Right cardiac atrium (tissue), 5 donors: ENCODE measurements at places on chromosomes 12 and 14. TPM values are rescaled to one million over a fixed set of nuclear protein-coding genes. Genes with fewer than 3 reads are reported as not detected.

The TAMALIN gene
- total RNA-seq = 20.8 TPM

The SERPINA4 gene
- not detected for total RNA-seq

The LUM gene
- 261 TPM for total RNA-seq

The NPAS3 gene
- 4.0 TPM for total RNA-seq

The REM2 gene
- total RNA-seq = not detected

The NPFF gene
- not detected for total RNA-seq

The HRK gene
- total RNA-seq = not detected

The LACRT gene
- total RNA-seq = not detected

The SDR39U1 gene
- 98.3 TPM for total RNA-seq

The HCAR1 gene
- total RNA-seq = not detected

The KRT82 gene
- total RNA-seq = not detected

The IL22 gene
- total RNA-seq = not detected

The CD27 gene
- not detected for total RNA-seq

The C1QL4 gene
- total RNA-seq = not detected

The TAPBPL gene
- 15.1 TPM for total RNA-seq

The TBX5 gene
- 275 TPM for total RNA-seq

The PTGDR gene
- total RNA-seq = 0.43 TPM

The AQP5 gene
- 7.0 TPM for total RNA-seq

The LMNTD1 gene
- total RNA-seq = 1.7 TPM

The PROX2 gene
- total RNA-seq = not detected

The RFX4 gene
- not detected for total RNA-seq

The KRT79 gene
- not detected for total RNA-seq

The MIP gene
- total RNA-seq = 0.14 TPM

The KRT6C gene
- total RNA-seq = not detected

The ABCC9 gene
- 46.5 TPM for total RNA-seq

The TAS2R13 gene
- 0.23 TPM for total RNA-seq

The LBHD2 gene
- not detected for total RNA-seq

The SSPN gene
- total RNA-seq = 109 TPM

The C1R gene
- total RNA-seq = 447 TPM

The PLEKHG7 gene
- total RNA-seq = not detected

The RNASE1 gene
- 280 TPM for total RNA-seq

The CEP83 gene
- 14.4 TPM for total RNA-seq

The RNASE8 gene
- not detected for total RNA-seq

The EPYC gene
- not detected for total RNA-seq

The ERBB3 gene
- total RNA-seq = 7.4 TPM

The BORCS5 gene
- total RNA-seq = 8.0 TPM

The SPTB gene
- 82.5 TPM for total RNA-seq

The KRT72 gene
- total RNA-seq = not detected

The CD163L1 gene
- 3.7 TPM for total RNA-seq
